ENCODE measurements at places on chromosomes 6 and 20.

DNA sequence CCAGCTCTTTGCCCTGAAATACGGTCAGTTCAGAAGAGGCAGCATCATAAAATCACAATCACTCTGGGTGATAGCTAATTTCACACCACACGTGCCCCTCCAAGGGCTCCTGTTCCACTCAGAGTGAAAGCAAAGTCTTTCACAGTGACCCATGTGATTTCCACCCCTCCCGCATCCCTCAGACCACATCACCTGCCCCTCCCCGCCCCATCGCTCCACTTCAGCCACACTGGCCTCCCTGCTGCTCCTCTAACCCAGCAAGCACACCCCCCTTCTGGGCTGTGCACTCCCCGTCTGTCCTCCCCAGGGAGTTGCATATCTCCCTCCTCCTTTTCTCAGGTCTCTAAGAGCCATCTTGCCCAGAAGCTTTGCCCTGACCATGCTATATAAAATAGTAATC lies 74.5 kb downstream of the PSMG4 start:
- no peak for DNase-seq

- DNase-seq: no peak
Observed at GRCh38 chr6:37210313-37210968, 40.5 kb downstream of the PIM1 start.

DNA sequence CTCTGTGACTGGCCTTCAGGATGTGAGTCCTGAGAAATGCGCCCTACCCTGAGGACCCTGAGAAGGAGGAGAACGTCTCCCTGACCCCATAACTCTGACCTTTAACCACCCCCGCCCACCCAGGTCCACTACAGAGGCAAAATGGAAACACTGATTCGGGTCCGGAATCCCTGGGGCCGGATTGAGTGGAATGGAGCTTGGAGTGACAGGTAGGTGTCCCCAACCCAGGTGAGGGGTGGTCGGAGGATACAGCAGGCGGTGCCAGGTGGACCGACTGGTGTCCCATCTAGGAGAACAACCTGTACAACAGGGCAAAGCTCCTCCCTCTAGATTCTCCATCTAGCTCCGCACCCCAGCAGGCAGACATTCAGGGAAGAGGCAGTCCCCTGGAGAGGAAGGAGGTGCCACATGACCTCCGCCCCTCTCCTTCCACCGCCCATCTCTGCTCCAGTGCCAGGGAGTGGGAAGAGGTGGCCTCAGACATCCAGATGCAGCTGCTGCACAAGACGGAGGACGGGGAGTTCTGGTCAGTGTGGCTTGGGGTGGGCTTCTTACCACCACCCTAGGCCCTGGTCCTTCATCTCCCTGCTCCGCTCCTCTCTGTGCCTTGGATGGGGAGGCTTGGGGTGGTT lies 17.6 kb downstream of the CAPN11 start:
- no peak for DNase-seq

GRCh38 chr6:113306552-113307145 lies 550.5 kb upstream of the MARCKS start:
- peak; percentile 7 for DNase-seq

GRCh38 chr6:31057426-31058003 lies 47.2 kb downstream of the MUC22 start:
- no peak for DNase-seq

DNA sequence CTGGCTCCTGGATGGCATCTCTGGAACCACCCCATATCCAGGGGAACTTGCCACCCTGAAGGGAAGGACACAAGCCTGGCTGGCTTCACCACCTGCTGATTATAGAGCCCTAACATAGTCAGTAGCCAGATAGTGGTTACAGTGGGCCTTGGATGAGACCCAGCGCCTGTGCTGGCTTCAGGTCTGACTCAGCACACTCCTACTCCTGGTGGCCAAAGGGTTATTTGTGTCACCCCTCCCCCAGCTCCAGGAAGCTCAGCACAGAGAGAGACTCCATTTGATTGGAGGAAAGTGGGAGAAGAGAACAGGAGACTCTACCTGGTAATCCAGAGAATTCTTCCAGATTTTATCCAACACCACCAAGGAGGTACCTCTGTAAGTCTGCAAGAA lies 12.8 kb downstream of the SNX14 start:
- DNase-seq: peak; percentile 7

GRCh38 chr6:34608321-34609091 lies 52.4 kb upstream of the SPDEF start:
- no peak for DNase-seq

All from iPS DF 19.7 (cell line).